Right renal pelvis (tissue), 4 donors: ENCODE measurements at places on chromosomes 11 and 22.

- DNase-seq, result no peak
These were observed 1501.4 kb downstream of the TBC1D22A start for GRCh38 chr22:48263791-48264351.

GRCh38 chr22:27212102-27212501, 554.7 kb downstream of the MIAT start:
- DNase-seq, result no peak

GRCh38 chr11:4181782-4182721, 87.5 kb downstream of the RRM1 start:
- no peak for DNase-seq

GRCh38 chr22:50403701-50404101, 60.6 kb downstream of the PPP6R2 start:
- peak; percentile 10 for DNase-seq
